Right renal cortex interstitium (tissue), 3 donors: ENCODE measurements at places on chromosomes 1 and 21.

- DNase-seq: no peak
Observed at GRCh38 chr21:33817663-33818451, 97.7 kb downstream of the ATP5PO start.

DNA sequence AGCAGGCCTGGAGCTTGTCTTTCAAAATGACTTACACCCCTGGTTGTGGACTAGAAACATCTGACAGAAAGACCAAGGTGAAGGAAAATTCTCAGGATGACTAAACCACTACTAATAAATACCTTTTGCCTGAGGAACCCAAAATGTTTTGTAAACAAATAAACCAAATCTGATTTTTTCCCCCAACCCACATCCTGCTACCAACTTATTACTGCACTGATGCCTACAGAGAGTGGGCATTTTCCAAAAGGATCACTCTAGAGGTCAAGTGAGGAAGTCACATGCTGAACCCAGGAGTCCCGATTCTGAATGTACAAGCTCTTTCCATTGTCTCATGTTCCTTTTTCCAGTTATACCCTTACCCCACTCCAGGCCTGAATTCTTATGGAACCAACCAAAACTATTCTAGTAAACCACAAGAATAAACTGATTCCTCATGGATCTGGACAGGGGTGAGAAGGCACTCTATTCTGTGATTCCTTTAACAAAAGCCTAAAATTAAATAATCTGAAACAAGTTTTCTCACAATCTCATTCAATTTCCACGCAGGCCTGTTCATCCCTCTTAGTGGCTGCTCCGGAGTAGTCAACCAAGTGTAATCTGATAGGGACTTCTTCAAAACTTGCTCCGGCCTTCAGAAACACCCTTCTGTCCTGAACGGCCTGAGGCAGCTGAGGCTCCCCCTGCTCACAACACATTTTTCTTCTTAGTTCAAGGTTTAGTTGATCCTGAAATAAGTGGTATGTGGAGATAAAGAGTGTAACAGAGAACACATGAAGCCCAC is 1.4 kb downstream of the PI4KB start:
- no peak for DNase-seq

DNA sequence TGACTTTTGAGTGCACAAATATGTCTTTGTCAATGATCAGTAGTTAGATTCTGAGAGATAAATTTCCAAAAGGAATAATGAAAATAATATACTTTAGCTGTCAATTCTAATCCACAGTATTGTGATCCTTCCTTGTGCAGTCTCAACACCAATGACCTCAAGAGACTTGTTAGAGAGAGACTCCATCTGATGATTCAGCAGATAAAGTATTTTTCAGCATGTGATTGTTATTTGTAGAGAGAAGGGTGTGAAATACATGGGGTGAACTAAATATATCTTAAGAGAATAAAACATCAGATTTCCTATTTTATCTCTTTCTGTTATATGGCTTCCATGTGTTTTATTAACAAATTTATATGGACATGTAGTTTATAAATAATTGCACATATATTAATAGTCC is 5.9 kb upstream of the ZNF124 start:
- DNase-seq: no peak

- no peak for DNase-seq
Observed at GRCh38 chr1:24951810-24952412, 21.8 kb upstream of the RUNX3 start.

DNA sequence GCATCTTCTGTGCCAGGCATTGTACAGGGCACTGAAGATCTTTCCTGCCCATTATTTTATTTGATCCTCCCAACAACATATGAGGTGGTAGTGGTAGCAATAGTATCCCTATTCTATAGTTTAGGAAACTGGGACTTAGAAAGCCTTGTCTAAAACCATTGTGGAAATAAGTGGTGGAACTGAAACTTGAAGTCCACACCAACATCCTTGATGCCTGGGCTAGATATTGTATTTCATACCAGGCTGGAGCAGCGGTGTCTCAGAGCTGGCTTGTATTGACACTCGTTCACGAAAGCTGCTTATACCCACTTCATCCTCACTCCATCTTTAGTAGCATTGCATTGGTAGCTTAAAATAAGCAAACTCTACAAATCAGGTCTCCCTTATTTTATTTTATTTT is 9.7 kb upstream of the CTSS start:
- no peak for DNase-seq

- DNase-seq: no peak
Observed at GRCh38 chr1:228369608-228370438, 36.8 kb downstream of the TRIM11 start.

DNA sequence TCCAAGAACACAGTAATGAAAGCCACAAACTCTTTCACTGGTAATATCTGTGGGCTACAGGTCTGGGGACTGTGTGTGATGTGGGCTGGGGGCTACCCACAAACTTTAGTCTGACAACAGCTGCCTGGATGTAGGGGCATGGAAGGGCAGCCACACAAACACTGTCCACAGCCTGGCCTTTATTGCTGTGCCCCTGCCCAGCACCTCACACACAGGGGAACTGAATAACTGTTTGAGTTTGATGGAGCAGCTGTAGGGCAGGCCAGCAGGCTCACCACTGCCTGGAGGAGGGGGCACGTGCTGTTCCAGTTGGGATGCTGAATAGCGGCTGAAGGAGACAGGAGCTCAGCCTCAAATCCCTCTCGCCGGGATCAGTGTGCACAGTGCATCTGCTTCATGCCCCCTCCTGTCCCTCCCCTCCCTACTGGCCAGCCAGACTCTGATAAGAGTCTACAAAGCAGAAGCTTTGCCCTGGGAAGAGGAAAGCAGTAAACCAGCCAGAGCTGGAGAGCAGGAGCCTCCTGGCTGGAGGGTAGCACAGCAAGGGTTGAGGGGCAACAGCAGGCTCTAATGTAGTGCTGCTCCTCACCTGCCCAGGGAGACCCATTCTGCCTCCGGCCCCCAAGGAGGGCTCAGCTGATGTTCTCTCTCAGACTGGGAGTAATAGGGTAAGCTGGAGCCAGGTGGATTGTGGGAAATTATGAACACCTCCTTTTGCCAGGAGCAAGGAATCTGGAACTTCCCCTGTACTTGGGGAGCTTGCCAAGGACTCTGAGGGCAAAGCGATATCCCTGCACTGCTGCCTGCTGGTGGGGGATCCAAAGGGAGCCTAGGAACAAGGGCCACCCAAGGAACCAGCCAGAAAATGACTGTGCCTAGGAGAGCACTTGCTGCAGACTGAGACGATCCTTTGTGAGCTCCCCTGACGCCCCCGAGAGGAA is 70.2 kb upstream of the GOLT1A start:
- no peak for DNase-seq

DNA sequence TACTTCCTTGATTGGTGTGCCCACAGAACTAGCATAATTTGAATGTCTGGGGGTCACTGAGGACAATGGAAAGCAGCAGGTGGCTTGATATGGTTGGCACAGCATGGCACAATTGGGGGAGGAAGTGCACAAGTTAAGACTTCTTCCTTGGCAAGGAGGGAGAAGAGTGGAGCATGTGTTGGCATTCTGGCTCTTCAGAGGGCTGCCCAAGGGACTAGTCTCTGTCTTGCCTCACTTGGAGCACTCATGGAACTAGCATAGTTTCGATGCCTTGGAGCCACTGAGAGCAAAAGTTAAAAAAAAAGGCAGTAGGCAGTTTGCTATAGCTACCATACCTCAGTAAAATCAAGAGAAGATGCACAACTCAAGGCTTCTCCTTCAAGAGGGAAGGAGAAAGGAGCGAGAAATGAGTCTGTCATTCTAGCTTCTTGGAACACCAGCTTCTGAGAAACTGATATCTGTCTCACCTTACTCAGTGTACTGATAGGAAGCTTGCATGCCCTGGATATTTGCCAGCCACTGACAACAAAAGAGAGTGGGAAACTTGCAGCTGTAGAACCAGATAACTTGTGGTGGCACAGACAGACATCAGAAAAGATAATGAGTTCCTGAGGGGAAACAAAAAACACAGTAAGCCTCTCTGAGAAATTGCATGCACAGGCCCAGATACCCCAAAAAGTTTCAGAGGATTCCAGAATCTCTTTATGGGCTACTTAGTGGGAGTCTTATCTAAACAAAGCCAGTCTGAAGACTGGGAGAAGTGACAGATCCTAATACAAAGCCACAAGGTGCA is 207.5 kb upstream of the SAMSN1 start:
- no peak for DNase-seq

GRCh38 chr1:223189903-223190724 is 47.1 kb upstream of the TLR5 start:
- DNase-seq: no peak

DNA sequence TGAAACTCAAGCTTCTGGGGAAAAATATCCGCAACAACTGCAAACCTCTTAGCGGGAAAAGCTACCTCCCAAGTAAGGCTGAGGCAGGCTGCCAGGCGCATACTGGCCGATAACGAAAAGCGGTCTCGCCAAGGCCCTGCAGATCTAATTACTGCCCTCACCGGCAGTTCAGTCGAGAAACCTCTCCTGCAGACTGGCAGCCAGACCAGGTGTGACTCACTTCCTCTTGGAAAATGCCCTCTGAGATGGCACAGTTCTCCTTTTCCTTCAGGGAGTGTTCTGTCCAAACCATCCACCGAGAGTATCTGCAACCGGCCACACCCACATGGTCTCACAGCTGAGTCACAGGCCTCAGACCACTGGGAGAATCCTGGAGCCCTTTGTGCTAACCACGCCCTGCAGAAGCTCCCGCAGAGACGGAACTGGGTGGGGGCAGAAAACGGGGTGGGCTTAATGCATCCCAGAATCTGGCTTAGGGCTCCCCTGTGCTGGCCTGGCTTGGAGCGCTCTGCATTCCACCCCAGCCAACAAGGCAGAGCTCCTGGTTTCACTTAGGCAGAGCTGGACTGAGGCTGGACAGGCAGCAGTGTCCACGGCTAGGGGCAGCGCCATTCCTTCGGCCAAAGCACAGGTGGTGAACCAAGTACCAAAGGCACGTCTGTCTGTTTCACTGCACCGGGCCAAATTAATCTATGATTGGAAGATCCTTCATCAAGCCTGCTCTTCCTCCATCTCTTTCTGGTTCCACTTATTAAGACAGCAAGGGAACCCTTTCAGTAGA is 1.2 kb downstream of the S100A10 start:
- no peak for DNase-seq

- DNase-seq: no peak
Observed at GRCh38 chr1:114155706-114156105, 2.0 kb upstream of the SYT6 start.

DNA sequence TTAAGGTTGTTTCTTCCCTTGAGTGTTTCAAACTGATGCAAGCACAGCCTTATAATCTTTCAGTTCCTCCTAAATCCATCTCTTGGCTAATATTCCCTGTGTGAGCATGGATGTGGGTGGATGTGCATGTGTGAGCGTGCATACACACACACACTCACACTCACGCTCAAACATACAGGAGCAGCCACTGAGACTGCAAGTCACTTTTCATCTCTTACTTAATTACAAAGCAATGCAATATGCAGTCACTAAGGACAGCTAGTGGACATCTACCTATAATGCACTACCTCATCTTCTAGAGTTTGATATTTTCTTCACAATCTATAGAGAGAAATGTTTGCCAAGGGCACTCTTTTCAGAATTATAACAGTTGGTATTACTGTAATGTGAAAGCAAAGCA is 1.4 kb downstream of the ESRRG start:
- DNase-seq: no peak

DNA sequence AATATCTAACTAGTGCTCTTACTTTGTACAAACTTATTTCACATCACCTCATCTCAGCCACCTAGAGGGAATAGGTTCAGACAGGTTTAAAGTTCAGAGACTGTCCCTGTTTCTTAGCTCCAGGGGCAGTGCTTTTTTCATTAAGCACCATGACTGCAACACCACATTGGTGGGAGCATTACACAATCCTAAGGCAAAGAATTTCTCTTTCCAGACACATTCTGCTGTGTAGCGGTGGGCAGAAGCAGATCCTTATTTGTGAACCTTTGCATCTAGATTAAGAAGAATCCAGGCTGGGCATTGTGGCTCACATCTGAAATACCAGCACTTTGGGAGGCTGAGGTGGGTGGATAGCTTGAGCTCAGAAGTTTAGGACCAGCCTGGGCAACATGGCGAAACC is 16.1 kb downstream of the LCA5L start:
- DNase-seq: no peak

GRCh38 chr21:17045214-17045853 is 467.5 kb upstream of the CXADR start:
- no peak for DNase-seq

DNA sequence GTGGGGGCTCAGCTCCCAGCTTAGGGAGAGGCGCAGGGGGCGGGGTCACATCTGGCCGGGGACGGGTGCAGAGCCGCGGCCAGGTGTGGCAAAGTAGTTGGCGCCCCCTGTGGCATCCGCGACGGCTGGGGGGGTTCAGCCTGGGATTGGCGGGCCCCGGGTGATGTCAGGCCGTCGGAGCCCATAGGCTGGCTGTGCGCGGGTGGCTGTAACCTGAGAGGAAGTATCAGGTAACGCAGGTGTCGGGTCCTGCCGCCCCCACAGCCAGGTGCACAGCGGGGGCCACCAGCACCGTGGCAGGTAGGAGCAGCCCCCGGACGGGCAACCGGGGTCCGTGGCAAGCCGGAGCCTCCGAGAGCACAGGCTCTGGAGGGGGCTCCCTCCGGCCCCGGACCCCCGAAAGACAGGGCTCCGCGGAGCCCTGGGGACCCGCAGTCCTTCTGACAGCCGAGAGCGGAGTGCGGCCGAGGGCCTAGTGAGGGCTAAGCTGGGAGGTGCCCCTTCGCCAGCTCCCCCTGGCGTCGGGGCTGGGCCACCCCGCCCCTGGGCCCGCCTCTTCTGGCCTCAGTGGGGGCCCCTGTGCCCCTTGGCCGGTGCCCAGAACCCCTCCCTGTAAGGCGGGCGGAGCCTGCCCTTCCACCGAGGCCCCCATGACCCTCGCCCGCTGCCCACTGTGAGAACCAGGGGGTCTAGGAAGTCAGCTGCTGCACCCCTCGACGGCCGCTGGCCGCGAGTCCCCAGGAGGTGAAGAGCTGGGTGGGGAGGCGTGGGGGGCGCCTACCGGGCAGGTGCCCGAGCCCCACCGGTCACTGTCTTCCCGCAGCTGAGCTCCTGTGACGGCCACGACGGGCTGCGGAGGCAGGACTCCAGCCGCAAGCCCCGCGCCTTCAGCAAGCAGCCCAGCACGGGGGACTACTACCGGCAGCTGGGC is 17.9 kb downstream of the TNFRSF25 start:
- DNase-seq: no peak

DNA sequence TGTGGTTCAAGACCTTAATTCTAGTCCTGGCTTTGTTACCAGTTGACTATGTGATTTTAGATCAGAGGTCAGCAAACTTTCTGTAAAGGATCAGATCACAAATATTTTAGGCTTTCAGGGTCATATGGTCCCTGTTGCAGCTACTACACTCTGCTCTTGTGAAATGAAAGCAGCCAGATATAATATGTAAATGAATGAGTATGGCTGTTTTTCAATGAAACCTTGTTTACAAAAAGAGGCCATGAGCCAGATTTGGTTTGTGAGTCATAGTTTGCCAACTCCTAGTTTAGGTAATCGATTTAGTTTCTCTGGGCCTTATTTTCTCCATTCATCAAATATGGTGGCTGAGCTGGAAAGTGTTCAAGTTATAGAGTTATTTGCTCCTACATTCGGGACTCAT is 346.7 kb downstream of the NUF2 start:
- DNase-seq: no peak

DNA sequence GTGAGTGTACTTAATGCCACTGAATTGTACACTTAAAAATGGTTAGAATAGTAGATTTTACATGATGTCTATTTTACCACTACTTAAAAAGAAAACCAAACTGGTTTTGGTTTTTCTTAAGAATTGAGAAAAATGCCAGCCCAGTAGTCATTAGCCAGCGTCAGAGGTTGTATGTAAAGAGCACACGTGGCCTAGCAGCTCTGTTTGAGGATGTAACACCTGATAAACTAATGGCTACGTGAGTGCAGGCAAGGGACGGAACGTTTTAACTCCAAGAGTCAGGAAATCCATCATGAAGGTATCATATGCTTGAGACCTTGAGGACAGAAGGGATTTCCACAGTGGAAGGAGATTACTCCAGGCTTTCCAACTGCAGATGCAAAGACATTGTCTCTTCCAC is 223.7 kb downstream of the MRPL39 start:
- DNase-seq: no peak
